Urothelium cell line (cell line): ENCODE measurements at places on chromosomes 13 and 19.

- no peak for DNase-seq
Observed at GRCh38 chr13:23630349-23631093, 60.3 kb downstream of the TNFRSF19 start.

- DNase-seq, result no peak
Observed at GRCh38 chr13:47976325-47976724, 24.7 kb downstream of the SUCLA2 start.

DNA sequence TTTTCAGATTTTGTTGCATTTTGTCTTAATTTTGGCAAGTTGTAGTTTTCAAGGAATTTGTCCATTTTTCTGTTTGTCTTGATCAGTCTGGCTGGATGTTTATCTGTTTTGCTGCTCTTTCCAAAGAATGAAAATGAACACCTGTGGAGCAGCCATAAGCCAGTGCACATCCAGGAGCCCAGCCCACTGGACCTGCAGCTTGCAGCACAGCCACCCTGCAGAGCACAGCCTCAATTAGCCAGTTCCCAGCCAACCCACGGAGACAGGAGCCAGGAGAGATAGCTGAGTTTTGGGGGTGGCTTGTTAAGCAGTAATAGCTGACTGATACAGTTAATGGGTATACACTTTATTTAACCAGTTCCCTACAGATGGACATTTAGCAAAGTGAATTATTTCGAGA, 38.0 kb upstream of the URI1 start:
- DNase-seq, result no peak

GRCh38 chr13:23765531-23765930, 123.7 kb downstream of the MIPEP start:
- no peak for DNase-seq

GRCh38 chr13:46562152-46562551, 9.2 kb downstream of the LRCH1 start:
- DNase-seq, result no peak

DNA sequence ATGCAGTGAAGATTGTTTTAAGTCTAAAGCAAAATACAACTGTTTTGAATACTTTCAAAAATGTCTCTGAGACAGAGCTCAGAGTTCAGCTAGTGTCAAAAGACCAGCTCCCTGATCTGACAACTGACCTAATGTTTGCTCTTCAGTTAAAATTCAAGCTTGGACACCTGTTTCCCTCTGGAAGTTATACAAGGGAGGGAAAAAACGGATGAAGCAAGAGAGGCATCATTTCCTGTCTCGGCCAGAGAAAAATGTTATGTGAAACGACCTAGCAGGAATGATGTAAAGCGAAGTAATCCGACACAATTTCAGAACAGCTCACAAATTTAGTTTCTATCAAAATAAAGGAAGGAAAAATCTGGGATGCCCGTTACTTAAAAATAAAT, 59.4 kb downstream of the ZAR1L start:
- no peak for DNase-seq

DNA sequence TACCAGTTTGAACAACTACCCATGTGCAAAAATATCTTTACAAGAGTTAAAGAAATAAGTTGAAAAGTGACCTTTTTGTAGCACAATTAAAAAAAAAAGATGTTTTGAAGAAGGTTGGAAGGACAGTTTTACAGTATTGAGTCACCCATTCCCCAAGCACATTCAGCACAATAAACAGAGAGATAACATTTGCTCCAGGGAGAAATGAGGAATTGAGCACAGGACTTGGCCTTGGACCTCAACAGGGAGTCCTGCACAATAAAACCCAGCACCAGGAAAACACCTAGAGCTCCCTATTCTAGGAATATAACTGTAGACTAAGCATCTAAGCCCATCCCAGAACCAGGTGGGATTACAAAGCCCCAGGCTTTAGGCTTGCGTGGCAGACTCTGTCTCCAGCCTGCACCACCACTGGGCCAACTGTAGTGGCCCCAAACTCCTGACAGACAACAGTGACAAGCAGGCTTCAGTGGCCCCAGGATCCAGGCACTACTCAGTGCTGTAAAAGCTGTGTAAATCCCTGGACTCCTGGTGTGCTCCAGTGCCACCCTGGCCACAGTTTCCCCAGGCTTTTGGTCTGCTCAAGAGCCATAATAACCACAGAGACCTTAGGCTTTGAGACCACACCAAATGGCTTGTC, 857.2 kb downstream of the SLITRK1 start:
- DNase-seq, result no peak

DNA sequence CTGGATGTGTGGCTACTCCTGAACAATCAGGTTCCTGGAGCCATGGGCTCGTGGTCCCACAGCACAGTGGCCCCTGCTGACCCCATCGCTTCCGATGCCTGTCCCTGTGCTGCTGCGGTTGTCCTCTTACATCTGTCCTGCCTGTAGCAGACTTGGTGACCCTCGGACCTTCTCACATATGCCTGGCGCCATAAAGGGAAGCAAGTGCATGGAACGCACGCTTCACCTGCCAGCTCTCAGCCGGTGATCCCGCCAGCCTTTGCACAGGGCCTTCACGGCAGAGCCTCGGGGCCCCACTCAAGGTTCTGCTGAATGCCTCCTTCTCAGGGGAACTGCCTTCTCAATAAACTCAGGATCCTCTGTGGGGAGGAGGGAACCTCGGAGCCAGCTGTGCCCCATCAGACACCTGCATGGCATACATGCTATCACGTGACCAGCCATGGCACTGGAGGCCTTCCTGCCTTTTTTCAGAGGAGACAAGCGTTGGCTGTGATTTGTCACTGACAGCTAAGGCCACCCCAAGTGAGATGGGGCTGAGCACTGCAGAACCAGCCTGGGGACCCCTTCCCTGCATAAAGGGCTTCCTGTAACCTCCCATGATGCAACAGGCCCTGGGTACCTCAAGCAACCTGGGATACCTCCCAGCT, 24.3 kb downstream of the PEPD start:
- DNase-seq, result no peak

GRCh38 chr13:20953245-20953931, 50.8 kb upstream of the XPO4 start:
- DNase-seq, result no peak

GRCh38 chr19:58584498-58585441, 11.6 kb upstream of the MZF1 start:
- DNase-seq, result no peak

DNA sequence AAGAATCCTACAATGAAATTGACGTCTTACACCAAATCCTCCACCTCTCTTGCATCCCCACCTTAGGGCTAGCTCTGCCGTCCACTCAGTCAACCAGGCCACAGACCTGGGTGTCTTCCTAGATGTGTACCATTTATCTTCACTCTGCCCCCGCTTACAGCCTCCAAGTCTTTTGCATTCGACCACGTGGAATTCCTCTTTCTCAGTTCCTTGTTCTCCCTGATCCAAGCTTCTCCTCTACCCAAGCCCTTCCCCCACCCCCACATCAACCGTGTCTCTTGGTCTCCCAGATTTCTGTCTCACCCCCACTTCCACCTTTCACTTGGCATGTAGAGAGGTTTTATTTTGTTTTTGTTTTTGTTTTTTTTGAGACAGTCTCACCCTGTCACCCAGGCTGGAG, 1.2 kb upstream of the DMWD start:
- DNase-seq, result no peak

- DNase-seq, result peak; percentile 22
Observed at GRCh38 chr13:48110931-48111721, 16.2 kb upstream of the MED4 start.

- no peak for DNase-seq
Observed at GRCh38 chr13:78370231-78370630, 233.1 kb downstream of the POU4F1 start.

GRCh38 chr19:3838661-3839060, 30.2 kb downstream of the ZFR2 start:
- no peak for DNase-seq

- DNase-seq, result no peak
Observed at GRCh38 chr19:19142347-19142746, 4.1 kb upstream of the TMEM161A start.

DNA sequence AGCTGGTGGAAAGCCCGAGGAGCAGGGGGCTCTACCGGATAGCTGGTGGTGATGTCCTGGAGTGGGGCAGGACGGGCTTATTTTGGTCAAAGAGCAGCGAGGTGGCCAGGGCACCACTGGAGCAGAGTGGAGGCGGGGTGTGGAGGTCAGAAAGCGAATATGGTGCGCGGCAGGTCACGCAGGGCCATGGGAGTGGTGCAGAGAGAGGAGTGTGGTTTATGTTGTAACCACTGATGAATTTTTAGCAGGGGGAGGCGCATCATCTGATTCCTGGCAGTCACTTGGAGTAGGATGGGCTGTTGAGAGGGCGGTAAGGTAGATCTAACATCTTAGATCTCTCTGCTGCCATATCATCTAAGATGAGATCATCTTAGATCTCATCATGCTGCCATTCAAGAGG, 1.4 kb upstream of the ZNF414 start:
- no peak for DNase-seq

DNA sequence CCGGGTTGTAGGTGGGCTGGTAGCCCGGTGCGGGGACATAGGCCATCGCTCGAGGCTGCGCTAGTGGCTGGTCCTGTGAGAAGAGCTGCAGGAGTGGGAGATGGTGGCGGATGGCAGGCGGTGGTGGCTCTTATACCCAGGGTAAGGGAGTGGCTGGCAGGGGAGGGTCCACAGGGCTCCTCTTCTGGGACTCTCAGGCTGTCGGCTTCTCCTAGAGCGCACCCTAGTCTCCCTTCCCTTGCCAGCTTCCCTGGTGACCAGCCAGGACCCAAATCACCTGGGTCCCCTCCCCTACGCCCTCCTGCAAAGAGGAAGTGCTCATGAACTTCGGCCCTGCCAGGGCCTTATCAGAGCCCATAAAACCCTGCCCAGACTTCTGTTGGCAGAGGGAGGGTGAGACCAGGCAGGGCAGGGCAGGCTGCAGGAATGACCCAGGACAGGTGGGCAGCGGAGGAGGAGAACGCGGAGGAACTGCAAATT, at the start of gene LGALS4:
Gene LGALS4 (minus strand): TSS at position 105 of the 480 bp plus-strand sequence. CDS start 59 bp downstream, at position 46.
- DNase-seq, result no peak

- no peak for DNase-seq
Observed at GRCh38 chr13:46726347-46726746, 70.6 kb downstream of the ESD start.

GRCh38 chr19:37594982-37595382, 306 bp downstream of the ZNF540 start:
- no peak for DNase-seq

GRCh38 chr13:108957369-108958012, 328.1 kb downstream of the MYO16 start:
- peak; percentile 40 for DNase-seq

GRCh38 chr19:920051-920864, 3.1 kb downstream of the KISS1R start:
- peak; percentile 21 for DNase-seq

DNA sequence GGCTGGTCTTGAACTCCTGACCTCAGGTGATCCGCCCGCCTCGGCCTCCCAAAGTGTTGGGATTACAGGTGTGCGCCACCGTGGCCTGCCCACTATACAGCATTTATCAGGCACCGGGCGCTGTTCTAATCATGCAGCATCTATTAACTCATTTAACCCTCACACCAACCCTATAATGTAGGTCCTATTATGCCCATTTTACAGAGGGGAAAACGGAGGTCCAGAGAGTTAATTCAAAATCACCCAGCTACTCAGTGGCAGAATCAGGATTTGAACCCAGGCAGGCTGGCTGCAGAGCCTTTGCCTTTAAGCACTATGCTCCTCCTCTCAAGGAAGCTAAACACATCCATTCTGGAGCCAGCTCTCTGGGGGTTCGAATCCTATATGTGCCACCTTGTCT, 54.3 kb downstream of the MAP4K1 start:
- DNase-seq, result no peak

DNA sequence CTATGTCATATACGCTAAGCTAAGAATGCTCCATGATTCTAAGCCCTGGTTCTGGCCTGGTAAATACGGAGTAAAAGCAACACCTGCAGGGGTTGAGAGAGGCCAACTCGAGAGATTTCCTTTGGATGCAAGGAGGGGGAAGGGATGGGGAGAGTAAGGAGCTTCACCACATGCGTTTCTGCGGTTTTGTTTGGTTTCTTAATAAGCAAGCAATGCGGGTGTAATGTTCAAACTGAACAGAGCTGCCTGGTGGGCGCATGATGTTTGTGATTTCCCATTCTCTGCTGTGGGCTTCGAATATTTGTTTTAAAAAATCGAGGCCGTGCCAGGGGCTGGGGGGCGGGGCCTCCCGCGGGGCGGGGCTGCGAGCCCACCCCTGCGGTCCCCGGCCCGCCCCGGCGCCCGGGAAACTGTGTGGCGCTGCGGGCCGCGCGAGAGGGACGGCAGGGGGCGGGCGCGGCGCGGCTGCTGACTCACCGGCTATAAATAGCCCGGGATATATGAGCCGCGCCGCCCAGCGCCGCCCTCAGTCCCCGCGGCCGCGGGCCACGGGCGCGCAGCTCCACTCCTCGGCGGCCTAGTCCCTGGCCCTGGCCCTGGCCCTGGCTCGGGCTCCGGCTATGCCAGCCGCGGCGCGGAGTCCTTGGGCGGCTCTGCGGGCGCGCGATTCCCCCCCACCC, 5.1 kb downstream of the BBC3 start:
- DNase-seq, result peak; percentile 95

DNA sequence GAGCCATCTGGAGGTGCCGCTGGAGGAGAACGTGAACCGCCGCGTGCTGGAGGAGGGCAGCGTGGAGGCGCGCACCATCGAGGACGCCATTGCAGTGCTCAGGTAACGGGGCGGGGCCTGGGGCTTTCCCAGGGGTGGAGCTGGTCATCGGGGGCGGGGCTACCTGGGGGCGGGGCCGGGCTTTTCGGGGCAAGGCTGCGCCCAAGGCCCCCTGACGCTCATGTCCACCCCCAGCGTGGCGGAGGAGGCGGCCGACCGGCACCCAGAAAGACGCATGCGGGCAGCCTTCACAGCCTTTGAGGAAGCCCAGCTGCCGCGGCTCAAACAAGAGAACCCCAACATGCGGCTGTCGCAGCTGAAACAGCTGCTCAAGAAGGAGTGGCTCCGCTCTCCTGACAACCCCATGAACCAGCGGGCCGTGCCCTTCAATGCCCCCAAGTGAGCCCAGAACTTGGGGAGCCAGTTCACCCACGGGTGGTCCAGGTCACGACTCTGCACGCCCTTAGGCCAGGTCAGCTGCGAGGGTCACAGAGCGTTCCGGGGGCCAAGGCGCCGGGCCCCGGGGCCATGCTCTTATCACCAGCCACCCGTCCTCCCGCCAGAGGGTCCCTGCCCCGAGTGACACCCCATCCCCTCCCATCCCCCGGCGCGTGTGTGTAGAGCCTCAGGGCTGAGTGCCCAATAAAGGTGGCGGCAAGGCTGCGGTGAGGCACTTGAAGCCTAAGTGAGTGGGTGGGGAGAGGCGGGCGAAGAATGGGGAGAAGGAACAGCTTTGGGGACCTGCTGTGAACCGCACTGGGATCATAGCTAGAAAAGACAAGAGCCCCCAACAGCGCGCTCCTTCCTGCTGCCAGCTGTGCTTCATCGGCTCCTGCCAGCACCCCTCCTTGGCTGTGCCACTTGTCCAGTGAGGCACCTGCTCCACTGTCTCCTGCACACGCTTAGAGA, 10.7 kb downstream of the CCDC124 start:
- DNase-seq, result no peak

DNA sequence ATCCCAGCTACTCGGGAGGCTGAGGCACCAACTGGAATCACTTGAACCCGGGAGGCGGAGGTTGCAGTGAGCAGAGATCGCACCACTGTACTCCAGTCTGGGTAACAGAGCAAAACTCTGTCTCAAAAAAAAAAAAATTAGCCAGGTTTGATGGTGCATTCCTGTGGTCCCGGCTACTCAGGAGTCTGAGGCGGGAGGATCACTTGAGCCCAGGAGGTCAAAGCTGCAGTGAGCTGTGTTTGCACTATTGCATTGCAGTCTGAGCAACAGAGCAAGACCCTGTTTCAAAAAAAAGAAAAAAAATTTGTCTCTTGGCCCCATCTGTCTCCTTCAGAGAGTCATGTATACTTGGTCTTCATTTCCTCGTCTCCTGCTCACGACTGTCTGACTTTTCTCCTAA, 1.6 kb downstream of the CCDC97 start:
- no peak for DNase-seq

GRCh38 chr19:53960886-53961285, 1.9 kb upstream of the CACNG8 start:
- no peak for DNase-seq
